Activated CD4-positive, alpha-beta memory T cell treated with anti-CD3 and anti-CD28 coated beads, Interleukin-2, amount 10 ng/mL, durations not matched to agents 7 days and 5 days (primary cell): ENCODE measurements at places on chromosomes 3 and 15. TPM values are rescaled to one million over a fixed set of nuclear protein-coding genes. Genes with fewer than 3 reads are reported as not detected.

- H3K4me1 ChIP-seq, result no peaks in the 10 kb centered on the region
- no peaks in the 10 kb centered on the region for H3K36me3 ChIP-seq
- H3K27ac ChIP-seq, result no peak overlapping the region
- H3K4me3 ChIP-seq, result no peak overlapping the region
- no peak for DNase-seq
Observed at GRCh38 chr3:181613191-181613590, 98.5 kb upstream of the SOX2 start.

DNA sequence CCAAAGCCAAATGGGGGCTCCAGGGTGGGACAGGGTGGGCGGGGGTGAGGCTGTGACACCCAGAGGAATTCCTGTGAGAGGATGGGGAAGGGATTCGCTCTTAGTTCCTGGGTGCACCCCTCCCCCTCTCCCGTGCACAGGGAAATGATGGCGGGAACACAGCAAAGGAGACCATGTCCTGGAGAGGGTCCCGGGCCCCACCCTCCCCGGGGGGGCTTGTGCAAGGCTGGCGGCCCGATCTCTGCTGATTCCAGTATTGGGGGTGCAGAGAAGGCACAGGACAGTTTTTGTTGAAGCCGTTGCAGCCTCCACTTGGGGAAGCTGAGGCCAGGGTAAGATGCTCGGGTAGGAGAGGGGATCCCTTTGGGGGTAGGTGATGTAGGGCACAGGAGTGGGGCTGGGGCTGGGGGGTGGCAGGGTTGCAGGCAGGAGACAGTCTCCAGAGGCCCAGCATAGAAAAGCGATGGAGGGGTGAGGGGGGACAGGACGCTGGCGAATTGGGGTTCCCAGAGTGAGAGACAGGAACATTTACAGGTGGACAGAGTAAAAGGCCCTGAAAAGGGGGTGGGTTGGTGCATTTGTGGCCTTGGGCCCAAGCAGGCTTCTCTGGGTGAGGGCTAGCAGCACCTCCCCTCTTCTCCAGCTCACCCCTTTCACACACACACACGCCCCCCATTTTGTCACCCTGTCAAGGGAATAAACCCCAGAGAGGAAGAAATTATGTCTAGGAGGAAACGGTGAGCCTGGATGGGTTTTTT, 38.5 kb downstream of the HMCES start:
- peaks cover 29% of the 10 kb centered on the region for H3K4me1 ChIP-seq
- peak overlapping the region; percentile 64 for H3K4me3 ChIP-seq
- H3K27me3 ChIP-seq, result no peaks in the 10 kb centered on the region
- H3K36me3 ChIP-seq, result peaks cover 19% of the 10 kb centered on the region

DNA sequence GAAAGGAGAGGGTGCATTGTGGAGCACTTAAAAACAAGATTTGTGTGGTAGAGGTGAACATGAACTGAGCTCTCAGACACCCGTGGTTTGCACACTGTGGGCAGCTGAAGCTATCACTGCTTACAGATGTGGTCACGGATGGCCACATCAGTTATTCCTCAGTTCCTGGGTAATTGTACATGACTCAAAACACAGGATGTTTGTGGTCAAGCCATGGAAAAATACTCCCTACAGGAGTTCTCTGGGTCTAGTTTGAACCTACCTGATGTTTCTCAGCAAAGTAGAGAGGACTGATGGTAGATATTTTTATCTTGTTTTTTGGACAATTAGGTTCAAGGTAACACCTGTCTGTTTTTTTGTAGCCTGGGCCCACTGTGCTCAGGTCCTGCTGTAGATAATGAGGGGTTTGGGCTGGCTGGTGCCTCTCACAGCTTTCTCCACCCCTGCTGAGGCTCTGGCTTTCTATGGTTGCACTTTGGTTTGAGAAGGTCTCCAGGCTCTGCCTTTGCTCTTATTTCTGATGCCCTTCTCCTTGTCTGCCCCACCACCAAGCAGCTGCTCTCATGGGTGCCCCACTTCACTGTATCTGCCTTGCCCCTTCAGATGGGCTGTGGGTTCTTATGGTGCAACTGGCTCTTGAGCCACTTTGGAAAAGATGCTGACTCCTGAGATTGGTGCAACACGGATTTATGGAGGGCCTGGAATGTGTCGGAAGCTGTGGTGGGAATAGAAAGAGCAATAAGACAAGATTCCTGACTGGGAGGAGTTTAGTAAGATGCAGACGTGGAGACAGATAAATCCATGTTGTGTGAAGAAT, 40.1 kb downstream of the CDCP1 start:
- peak overlapping the region; percentile 65 for H3K27ac ChIP-seq
- peaks cover 22% of the 10 kb centered on the region for H3K27me3 ChIP-seq
- H3K4me3 ChIP-seq, result peak overlapping the region; percentile 15
- peak; percentile 81 for DNase-seq
- H3K4me1 ChIP-seq, result peaks cover 73% of the 10 kb centered on the region
- peaks cover 27% of the 10 kb centered on the region for H3K36me3 ChIP-seq

- H3K27ac ChIP-seq, result no peak overlapping the region
- no peak for DNase-seq
- H3K4me1 ChIP-seq, result peaks cover 2% of the 10 kb centered on the region
- H3K27me3 ChIP-seq, result peaks cover 20% of the 10 kb centered on the region
- no peaks in the 10 kb centered on the region for H3K36me3 ChIP-seq
Observed at GRCh38 chr15:99084965-99085364, 19.9 kb upstream of the SYNM start.

DNA sequence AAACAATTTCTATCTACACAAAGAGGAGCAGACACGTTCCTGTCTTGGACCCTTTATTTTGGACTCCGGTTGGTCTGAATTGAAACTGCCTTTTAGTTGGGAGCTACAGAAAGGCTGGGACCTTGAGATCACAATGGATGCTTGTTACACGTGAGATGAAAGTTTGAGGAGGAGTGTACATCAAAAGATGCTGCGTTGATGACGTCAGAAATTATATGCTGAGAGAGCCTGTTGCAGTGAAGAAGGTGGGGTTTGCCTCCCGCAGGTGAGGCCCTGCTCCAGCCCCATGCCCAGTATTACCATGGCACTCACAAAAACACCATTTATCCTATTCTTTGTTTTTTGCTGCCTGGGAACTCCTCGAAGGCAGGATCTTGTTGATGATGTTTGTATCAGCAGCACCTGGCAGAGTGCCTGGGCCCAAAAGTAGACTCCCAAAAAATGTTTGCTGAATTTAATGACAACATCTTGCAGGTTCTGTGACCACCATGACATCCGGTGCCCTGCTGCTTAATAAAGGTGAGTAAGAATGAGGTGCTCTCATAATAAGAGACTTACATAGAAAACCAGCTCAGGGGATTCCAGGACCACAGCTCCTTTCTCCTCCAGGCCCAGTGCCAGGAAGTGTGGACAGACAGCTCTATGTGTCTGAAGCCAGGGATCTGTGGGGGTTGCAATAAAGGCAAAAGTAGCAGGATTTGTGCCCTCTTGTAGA, 136.1 kb upstream of the UBE2E1 start:
- H3K4me1 ChIP-seq, result no peaks in the 10 kb centered on the region
- no peak overlapping the region for H3K4me3 ChIP-seq
- no peaks in the 10 kb centered on the region for H3K36me3 ChIP-seq
- H3K27me3 ChIP-seq, result peaks cover 10% of the 10 kb centered on the region

DNA sequence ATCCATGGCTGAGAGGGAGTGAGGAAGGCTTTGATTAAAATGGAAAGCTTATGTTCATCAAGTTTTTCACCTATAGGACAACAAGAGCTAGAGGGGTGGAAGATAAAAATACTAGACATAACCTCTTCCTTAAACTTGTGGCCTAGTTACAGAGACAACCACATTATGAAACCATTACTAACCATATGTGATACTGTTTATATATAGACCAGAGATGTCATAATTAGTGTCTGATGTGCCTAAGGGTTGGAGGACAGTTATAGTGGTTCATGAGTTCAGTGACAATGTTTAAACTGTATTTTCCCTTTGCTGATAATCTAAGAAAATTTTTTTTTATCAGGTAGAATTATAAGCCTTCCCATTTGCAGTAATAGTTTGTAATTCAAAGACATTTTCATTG, 23.7 kb downstream of the PHLDB2 start:
- H3K36me3 ChIP-seq, result peaks cover 6% of the 10 kb centered on the region
- H3K4me3 ChIP-seq, result no peak overlapping the region
- no peak for DNase-seq
- no peak overlapping the region for H3K27ac ChIP-seq
- no peaks in the 10 kb centered on the region for H3K27me3 ChIP-seq

DNA sequence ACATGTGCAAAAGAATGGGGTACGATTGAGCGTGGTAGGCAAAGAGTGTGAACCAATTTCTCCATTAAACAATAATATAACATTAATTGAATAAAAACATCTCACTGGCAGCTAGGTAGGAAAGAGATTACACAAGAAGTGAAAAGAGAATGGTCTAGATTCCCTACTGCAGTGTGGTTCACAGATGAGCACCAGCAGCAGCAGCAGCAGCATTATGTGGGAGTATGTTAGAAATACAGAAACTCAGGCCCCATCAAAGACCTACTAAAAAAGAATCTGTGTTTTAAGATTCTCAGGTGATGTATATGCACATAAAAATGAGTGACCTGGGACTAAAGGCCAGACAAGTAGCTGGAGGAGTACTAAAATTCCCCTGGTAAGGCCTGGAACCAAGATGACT, 118.2 kb downstream of the ADAM10 start:
- peaks cover 42% of the 10 kb centered on the region for H3K36me3 ChIP-seq
- H3K27ac ChIP-seq, result no peak overlapping the region
- DNase-seq, result no peak

DNAH12 gene
- 0.05 TPM for total RNA-seq

FXR1 gene
- total RNA-seq, result 127 TPM

MRPS11 gene
- 50.3 TPM for total RNA-seq

STARD9 gene
- 8.2 TPM for total RNA-seq

CPN2 gene
- total RNA-seq, result not detected
